ENCODE measurements at places on chromosomes 16 and 17.

DNA sequence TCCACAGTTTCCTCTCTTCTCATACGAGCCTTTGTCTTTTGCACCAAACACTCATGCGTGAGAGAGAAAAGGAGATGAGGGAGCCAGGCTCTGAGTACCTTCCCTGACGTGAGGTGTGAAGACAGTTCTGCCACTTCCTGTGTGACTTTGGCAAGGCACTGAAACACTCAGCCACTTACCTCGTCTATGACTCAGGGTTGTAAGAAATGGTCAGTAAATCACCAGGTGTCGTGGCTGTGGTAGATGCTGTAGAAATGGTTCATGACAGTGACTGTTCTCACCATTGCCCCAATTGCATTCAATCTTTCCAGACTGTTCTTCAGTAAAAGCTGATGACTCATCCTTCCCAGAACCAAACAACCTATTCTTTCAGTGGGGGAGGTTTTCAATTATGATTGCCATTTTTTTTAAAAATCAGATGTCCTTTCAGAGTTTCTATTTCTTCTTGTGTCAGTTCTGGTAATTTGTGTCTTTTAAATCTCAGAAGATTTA is 49.2 kb upstream of the CBFA2T3 start:
- DNase-seq: peak; percentile 48

DNA sequence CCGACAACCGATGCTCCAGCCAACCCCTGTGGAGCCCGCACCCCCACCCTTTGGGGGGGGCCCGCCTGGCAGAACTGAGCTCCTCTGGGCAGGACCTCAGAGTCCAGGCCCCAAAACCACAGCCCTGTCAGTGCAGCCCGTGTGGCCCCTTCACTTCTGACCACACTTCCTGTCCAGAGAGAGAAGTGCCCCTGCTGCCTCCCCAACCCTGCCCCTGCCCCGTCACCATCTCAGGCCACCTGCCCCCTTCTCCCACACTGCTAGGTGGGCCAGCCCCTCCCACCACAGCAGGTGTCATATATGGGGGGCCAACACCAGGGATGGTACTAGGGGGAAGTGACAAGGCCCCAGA is 17.9 kb downstream of the NGFR start:
- DNase-seq: no peak

GRCh38 chr16:78684030-78684611 is 584.7 kb downstream of the WWOX start:
- no peak for DNase-seq

- peak; percentile 96 for DNase-seq
Measured at GRCh38 chr17:76501018-76501826, at the start of gene RHBDF2. RHBDF2 (minus strand) TSS chr17:76501423; CDS start chr17:76481524, 19,899 bp downstream.

DNA sequence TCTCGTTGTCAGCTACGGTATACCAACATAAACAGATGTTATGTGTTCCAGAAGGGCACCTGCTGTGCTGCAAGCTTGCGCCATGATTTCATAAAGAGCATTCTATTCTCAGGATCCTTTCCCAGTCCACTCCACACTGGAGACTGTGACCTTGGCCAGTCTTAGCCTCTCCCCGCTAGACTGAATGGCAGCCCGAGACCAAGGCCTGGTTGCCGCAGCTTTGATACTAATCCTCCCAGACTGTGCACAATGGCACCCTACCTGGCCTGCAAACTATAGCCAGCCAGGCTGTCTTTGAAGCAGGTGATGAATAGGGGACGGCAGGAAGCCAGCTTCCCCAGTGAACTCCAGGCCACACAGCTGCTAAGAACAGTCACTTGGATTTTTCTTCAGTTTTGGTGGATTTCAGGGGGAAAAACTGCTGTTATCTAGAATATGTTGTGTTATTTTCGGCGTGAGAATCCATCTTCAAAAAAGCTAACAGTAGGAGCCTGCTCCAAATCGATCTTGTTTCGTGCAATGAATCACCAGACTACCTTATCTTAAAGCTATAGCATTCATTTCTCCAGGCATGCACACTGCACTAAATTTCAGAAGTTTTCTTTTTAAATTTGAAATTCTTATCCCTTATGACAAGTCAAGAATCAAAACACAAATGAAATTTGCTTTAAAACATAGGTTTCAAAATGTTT is 289.0 kb downstream of the CEP112 start:
- DNase-seq: no peak

DNA sequence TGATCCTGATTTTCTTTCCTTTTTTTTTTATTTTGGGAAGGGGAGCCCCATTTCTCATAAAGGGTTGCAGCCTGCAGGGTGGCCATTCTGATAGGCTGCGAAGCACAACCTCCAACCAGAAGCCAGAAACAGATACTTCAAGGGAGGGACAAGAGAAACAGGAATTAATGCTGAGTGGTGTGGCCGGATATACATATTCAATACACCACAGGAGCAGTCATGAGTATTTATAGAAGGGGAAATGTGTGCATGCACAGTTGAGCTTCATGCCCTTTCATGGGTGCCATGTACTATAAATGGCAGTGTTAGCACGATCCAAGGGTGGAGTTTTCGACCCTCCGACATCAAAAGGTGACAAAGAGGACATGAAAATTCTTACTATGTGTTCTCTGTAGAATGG is 320.8 kb downstream of the CBLN1 start:
- DNase-seq: no peak

DNA sequence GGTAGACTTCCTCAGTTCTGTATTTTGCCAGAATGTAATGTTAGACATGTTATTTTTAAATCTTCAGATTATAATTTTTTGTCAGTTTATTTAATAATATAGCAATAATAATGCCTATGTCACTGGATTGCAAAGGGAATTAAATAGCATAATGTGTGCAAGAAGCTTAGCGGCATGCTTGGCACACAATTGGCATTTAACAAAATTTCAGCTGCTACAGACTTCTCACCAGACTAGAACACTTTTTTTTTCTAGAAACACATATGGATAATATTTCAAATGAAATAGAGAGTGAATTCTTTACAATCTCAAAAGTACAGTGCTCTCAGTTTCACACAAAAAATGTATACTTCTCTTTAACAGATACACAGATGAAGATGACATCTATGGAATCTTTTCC is 757.4 kb downstream of the CDH11 start:
- DNase-seq: no peak

- no peak for DNase-seq
Measured at GRCh38 chr16:14109077-14109775, 38.1 kb downstream of the MRTFB start.

DNA sequence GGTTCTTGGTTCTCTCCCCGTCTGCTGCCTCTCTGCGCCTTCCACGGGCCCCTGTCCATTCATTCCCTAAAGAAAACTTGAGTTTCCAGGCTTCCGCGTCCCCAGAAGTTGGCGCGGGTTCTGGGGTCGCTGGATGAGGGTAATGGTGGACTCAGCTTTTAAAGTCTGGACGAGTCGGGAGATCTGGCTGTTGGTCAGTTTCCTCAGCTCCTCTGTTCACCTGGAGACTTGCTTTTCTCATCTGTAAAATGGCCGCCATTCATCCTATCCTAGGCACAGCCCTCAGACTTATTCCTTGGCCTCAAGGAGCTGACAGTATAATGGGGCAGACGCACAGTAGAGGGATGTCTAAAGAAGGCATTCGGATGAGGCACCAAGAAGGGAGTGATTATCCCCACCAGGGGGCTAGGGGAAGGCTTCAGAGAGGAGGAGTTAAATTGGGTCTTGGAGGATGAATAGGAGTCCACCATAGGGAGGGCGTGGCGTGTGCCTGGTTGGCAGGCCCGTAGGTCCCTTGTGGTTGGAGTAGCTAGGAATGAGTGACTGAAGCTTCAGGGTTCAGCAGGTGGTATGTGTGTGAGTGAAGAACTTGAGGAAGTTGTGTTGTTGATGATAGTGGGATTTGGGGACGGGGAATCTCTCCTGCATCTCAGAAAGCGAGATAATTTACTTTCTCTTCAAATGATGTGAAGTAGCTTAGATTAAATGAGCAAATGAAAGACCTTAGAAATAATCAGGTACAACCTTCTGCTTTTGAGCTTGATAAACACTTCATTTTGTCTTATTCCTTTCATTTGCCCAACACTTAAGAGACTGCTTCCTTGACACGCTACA is 652 bp downstream of the VPS35L start:
- peak; percentile 9 for DNase-seq

DNA sequence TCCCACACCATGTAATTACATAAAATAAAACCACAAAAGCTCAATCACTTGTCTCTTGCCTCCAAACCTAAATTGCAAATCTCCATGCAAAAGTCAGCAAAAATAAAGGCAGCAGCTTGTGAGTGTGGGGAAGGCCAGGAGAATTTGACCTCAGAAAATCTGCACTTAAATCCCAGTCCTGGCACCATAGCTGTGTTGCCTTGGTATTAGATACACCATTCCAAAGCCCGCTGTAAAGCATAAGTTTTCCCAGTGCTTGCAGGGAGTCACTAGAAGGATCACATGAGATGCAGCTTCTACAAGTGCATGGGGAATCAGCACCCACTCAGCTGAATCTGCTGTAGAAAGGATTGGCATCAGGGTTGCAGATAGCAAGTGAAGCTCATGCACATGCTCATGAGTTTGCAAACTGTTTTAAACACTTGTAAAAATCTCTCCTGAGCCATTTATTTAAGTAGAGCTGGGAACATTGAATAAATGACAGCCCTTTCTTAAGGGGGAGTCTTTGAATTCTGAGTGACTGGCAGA is 495.0 kb upstream of the HSBP1 start:
- DNase-seq: no peak
